ENCODE measurements at places on chromosomes 1 and 21.

DNA sequence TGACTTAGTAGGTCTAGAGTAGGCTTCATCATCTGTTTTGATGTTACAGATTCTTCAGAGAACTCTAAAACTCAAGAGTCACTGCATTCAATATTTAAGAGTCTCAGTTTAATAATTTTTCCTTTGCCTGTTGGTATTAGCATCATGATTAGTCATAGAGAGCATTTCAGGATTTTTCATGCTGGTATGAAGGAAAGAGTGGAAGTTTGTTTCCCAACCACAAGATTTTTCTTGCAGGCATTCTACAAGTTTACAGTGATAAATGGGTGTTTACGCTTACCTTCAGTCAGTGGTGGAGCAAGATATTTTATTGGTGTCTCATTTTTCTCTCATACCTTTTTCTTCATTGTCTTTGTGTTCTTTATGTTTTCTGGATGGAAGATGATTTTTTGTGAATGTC, 58.4 kb upstream of the MYOCOS start:
- no peak for DNase-seq

GRCh38 chr1:182446033-182446669, 3.8 kb upstream of the RGSL1 start:
- no peak for DNase-seq

GRCh38 chr1:110643879-110644472, 30.8 kb downstream of the KCNA3 start:
- DNase-seq = no peak

DNA sequence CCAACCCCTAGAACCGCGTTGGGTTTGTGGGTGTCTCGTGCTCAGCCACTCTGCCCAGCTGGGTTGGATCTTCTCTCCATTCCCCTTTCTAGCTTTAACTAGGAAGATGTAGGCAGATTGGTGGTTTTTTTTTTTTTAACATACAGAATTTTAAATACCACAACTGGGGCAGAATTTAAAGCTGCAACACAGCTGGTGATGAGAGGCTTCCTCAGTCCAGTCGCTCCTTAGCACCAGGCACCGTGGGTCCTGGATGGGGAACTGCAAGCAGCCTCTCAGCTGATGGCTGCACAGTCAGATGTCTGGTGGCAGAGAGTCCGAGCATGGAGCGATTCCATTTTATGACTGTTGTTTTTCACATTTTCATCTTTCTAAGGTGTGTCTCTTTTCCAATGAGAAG, 18.7 kb downstream of the TFF3 start:
- DNase-seq = no peak

DNA sequence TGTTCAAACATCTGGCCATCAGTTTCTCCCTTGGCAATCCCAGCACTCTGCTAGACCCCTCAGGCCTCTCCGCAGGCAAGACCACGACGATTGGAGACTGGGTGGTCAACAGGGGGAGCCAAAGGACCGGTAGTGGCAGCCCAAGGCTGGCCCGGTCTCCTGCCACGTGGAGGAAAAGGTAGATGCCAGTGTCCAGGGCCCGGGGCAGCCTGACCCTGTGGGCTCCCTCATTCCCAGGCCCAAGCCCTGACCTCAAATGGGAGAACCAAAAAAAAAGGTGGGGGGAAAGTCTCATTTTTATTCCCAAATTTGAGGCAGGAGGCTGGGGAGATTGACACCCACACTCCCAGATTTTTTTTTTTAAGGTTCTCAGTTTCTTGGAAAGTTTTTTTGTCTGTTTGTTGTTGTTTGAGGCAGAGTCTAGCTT, 24.8 kb downstream of the S100A6 start:
- DNase-seq = peak; percentile 74

- no peak for DNase-seq
These were observed 23.5 kb upstream of the NPL start for GRCh38 chr1:182766050-182766449.

- no peak for DNase-seq
These were observed 85.9 kb downstream of the KIF26B start for GRCh38 chr1:245240648-245241165.

GRCh38 chr1:237902960-237903743, 12.4 kb upstream of the ZP4 start:
- DNase-seq = no peak

DNA sequence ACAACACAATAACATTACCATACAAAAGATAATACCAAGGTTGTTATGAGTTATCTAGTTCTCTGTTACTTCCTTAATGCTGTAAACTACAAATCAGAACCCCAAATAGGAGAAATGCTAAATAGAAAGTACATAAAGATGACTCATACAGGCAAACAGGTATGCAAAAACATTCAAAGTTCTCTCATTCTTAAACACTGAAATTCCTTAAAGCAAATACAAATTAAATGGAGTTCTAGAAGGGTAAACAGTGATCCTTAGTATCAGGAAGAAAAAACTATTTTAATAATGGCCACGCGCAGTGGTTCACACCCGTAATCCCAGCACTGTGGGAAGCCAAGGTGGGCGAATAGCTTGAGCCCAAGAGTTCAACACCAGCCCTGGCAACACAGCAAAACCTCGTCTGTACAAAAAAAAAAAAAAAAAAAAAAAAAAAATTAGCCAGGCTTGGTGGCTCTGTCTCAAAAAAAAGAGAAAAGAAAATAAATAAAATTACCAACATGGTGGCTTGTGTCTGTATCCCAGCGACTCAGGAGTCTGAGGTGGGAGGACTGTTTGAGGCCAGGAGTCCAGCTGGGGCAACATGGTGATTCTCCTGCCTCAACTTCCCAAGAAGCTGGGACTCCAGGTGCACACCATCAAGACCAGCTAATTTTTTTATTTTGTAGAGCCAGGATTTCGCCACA, 17.5 kb downstream of the FBXO42 start:
- no peak for DNase-seq

- DNase-seq = no peak
These were observed 42.7 kb upstream of the DNASE2B start for GRCh38 chr1:84355556-84355955.

GRCh38 chr1:4462831-4463484, 191.5 kb upstream of the AJAP1 start:
- DNase-seq = no peak

DNA sequence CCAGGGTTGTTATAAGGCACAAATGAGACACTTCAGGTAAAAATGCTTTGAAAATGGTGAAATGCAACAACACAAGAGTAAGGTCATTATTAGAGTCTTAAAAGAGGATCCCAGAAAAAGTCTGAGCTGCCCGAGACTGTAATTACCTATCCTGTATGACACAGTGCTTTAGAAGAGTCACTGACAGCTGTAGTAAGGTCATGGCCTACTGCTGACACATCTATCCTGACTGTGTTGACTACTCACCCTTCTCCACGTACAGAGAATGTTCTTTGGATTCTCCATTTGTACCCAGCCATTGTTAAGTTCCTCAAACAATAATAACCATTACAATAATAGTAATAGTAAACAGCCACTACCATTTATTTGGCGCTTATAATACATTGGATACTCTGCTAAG, 104.4 kb downstream of the CACHD1 start:
- no peak for DNase-seq

GRCh38 chr1:118012515-118013124, 83.1 kb downstream of the WDR3 start:
- no peak for DNase-seq

- DNase-seq = peak; percentile 99
These were observed at the start of gene NPHP4 for GRCh38 chr1:5992026-5992813. Gene NPHP4, minus strand, starts transcription at chr1:5992425. Its CDS starts 6,136 bp downstream, at chr1:5986289.

DNA sequence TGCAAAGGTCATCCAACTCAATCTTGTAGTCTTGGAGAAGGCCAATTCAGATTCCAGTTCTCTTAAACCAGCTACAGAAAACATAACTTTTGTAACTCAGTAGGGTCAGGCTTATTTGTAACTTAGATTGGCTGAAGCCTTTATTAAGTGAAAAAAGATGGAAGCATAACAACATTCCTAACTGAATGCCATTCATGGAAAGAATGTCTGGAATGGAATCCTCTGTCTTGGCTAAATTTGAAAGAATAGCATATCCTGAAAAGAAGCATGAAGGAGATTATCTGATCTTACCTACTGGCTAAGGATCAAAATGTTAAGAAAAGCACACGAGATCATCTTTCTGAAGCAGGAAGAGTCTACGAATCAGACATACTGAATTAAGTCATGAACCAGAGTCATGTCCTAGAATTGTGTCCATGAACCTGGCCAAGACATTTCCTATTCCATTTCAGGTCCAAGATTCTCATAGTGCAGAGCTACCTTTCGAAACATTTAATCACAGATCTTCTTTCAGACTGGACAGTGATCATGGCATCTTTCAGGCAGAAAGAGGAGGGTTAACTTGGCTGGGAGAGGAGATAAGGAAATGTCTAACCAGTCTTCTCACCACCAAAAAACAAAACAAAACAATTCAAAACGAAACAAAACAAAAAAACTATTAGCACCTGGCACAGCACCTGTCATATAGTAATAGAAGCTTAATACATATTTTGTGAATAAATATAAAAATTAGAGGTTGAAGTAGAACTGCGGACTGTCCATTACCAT, 75.6 kb downstream of the XCL2 start:
- no peak for DNase-seq

GRCh38 chr1:78553859-78554258, 63.1 kb downstream of the PTGFR start:
- no peak for DNase-seq

GRCh38 chr1:154742606-154743005, 127.5 kb downstream of the KCNN3 start:
- DNase-seq = no peak

DNA sequence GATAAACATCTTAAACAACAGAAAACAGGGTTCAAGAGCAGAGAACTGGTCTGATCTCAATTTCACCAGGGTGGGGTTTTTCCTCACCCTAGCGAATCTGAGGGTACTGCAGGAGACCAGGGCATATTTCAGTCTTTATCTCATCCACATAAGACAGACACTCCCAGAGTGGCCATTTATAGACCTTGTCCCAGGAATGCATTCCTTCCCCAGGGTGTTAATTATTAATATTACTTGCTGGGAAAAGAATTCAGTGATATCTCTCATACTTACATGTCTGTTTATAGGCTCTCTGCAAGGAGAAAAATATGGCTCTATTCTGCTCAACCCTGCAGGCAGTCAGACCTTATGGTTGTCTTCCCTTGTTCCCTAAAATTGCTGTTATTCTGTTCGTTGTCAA, 84.1 kb downstream of the LYPLAL1 start:
- DNase-seq = no peak

DNA sequence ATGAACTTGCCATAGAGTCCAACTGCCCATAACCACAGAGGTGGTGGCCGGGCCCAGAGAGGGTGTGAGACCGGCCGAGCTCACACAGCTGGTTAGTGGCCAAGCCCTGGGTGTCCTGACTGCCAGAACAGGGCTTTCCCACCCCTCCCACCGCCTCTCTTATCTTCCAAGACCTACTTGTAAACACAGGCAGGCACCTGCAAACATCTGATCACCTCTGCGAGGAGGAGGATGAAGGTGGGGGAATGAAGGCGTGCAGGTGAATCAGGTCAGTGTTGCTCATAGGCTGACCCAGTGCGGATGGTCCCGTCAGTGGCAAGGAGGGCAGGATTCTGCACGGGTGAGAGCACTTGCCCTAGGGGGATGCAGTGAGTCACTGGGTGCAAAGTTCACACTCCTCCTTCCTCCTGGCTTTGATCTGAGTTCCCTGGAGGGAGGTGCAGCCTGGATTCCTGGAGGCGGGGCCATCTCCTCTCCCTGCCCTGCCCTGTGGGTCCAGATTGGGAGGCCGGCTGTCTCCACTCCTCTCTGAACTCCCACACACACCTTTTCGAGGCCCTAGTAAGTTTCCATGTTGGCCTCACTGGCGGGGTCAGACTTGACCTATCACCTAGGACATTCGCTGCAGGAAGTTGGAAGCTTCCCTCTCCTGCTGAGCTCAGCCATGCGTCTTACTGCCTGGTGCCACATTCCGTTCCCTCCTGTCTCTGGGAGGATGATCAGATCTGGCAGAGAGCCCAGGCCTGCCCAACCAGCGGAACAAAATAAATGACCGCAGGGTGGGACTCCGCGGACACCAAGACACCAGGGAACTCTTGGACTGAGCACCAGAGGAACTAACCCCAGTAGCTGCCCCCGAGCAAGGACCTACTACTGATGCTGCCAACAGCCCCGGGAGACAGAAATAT, 7.3 kb downstream of the UQCRHL start:
- DNase-seq = no peak

DNA sequence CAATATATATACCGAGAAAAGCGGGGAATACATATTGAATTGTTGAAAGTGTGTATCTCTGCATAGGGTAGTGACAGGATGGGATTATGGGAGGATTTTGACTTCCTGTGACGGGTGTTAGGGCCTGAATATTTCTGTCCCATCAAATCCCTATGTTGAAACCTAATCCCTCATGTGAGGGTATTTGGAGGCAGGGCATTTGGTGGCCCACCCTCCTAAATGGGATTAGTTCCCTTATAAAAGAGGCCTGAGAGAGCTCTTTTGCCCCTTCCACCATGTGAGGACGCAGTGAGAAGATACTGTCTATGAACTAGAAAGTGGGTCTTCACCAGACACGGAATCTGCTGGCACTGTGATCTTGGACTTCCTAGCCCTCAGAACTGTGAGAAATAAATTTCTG, 137.3 kb downstream of the ZSCAN20 start:
- DNase-seq = no peak

- no peak for DNase-seq
These were observed 14.9 kb downstream of the TCP10L start for GRCh38 chr21:32570456-32570855.

GRCh38 chr1:246199086-246199645, 307.9 kb downstream of the SMYD3 start:
- no peak for DNase-seq

GRCh38 chr1:117630423-117630998, 24.7 kb downstream of the TENT5C start:
- no peak for DNase-seq

GRCh38 chr21:41290106-41290799, 26.3 kb upstream of the FAM3B start:
- DNase-seq = no peak

GRCh38 chr1:171899838-171900237, 58.5 kb downstream of the DNM3 start:
- no peak for DNase-seq

- DNase-seq = peak; percentile 80
These were observed 553 bp downstream of the TTC3 start for GRCh38 chr21:37073417-37074196.

GRCh38 chr1:16980473-16981268, at the start of gene MFAP2:
Gene MFAP2, minus strand, starts transcription at chr1:16980620. Its CDS starts 2,347 bp downstream, at chr1:16978273.
- no peak for DNase-seq

DNA sequence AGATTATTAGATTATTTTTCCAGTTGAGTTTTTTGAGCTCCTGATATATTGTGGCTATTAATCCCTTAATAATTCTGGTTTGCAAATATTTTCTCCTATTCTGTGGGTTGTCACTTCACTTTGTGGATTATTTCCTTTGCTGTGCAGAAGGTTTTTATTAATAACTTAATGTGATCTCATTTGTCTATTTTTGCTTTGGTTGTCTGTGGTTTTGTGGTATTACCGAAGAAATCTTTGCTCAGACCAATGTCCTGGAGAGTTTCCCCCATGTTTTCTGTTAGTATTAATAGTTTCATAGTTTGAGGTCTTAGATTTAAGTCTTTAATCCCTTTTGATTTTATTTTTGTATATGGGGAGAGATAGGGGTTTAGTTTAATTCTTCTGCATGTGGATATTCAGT, 7.1 kb upstream of the TBX19 start:
- DNase-seq = no peak

Data from naive thymus-derived CD4-positive, alpha-beta T cell (primary cell).